ENCODE measurements at places on chromosomes 1 and 21.

DNA sequence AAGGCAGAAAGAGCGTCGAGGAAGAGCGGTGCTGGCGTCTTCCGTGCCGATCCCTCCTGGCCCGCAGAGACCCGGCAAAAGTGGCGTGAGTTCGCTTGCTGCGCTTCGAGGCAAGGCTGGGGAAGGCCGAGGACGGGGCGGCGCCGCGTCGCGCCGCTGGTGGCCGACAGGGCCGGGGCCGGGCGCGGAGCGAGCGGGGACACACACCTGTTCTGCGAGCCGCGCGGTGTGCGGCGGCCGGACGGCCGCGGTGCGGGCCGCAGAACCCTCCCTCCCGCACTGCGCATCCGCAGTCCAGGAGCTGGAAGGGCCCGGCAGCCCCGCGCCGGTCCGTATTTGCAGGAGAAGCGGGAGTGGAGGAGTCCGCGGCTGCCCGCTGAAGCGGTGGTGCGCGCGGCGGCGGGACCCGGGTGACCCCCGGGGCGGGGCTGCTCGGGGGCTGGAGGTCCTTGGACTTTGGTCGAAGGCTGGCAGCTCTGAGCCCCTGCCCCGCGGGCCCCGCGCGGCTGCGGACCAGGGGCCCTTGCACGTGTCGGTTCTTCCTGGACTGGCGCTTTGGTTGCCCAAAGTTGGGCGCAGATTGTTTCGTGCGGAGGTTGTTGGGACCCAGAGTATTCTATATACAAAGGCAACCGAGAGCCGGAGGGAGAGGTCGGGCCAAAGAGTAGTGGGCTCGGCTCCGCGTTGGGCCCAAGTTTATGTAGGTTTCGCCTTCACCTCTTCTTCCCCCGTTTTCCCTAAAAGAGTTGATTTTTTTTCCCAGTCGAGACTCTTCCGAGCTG is 2.6 kb downstream of the RNF220 start:
- peak; percentile 70 for DNase-seq

DNA sequence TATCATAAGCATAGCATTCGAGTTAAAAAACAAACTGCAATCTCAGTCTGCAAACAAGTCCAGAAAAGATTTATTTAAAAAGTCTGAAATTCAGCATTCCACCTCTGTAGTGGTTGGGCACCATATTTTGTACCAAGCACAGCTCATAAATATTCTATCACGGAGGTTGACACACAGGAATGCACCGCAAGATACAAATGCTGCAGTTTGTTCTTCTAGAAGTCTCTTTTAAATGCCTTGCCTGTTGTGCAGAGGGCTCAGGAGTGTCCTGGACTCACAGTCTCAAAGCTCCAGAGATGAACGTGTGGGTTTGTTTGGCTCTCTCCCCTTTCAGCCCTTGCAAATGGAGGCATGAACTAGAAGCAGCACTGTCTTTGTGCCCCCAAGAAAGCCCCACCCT is 212.4 kb upstream of the USP24 start:
- DNase-seq, result no peak

GRCh38 chr1:210557426-210558077 is 228.8 kb downstream of the HHAT start:
- no peak for DNase-seq

- peak; percentile 22 for DNase-seq
These were observed 21.0 kb downstream of the S100A10 start for GRCh38 chr1:151972542-151973248.

- DNase-seq, result peak; percentile 73
These were observed 69.4 kb downstream of the PLPP3 start for GRCh38 chr1:56509713-56510641.

GRCh38 chr1:93813076-93813475 is 65.9 kb downstream of the DNTTIP2 start:
- DNase-seq, result no peak

DNA sequence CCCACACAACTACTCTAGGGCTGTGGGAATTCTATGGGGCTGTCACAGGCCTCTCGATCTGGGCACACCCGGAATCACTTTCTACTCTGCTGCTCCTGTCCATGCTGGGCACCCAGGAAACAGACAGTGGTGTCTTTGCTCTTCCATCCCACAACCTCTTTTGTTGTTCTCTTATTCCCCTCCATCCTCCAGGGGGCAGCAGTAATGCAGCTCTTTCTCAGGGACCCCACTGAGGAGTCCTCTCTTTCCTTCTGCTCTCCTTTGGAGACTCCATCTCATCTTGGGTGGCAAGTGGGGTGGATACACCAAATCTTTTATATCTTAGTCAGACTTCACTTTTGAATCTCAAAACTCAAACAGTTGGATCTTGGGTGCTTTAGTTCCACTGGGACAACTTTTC is 206.3 kb downstream of the HS2ST1 start:
- DNase-seq, result no peak

- no peak for DNase-seq
These were observed 42.4 kb downstream of the CNN3 start for GRCh38 chr1:94884507-94884906.

GRCh38 chr1:8377271-8377981 is 59.5 kb downstream of the SLC45A1 start:
- DNase-seq, result no peak

DNA sequence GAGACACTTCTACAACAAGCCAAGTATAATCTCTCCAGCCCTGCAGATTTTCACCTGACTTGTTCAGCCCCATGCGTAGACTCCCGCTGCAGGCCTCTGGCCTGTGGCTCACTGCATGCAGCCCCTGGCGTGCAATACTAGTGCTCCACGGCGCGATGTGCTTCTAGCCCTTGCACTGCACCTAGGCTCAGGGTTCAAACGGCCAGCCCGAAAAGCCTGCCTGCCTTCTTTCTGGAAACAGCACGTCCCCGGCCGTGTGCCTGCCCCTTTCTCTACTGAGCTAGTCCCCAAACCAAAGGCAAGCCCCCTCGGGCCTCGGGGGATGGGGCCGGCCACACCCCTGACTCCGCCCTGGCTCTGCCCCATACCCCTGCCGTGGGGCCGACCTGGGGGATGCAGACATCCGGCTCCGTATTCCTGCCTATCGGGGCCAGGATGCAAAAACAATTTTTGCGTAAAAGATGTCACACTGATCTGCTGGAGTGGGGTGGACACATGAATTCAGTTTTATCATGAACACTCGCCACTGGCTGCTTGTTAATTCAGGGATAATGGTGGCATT is 26.3 kb upstream of the TRAPPC10 start:
- peak; percentile 65 for DNase-seq

DNA sequence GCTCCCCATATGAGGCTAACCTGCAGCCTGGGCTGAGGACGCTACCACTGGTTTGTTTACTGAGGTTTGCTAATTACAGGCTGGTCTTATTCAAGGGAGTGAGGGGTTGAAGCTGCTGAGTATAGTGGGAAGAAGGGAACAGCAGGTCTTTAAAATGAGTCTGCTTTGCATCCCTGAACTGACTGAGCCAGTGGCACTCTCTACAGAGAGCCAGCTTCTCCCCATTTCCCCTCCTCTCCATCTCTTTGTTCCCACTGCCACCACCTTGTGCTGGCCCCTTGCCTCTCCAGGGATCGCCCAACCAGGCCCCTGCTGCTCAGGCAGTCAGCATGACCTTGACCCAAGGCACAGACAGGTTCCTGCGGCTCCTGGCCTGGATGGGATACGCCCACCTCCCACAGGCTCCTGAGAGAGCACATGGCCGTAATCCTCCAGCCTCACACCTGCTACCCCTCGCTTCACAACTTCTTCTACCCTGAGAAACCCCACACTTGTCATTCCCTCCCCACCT is 45.0 kb downstream of the IER5 start:
- DNase-seq, result no peak

DNA sequence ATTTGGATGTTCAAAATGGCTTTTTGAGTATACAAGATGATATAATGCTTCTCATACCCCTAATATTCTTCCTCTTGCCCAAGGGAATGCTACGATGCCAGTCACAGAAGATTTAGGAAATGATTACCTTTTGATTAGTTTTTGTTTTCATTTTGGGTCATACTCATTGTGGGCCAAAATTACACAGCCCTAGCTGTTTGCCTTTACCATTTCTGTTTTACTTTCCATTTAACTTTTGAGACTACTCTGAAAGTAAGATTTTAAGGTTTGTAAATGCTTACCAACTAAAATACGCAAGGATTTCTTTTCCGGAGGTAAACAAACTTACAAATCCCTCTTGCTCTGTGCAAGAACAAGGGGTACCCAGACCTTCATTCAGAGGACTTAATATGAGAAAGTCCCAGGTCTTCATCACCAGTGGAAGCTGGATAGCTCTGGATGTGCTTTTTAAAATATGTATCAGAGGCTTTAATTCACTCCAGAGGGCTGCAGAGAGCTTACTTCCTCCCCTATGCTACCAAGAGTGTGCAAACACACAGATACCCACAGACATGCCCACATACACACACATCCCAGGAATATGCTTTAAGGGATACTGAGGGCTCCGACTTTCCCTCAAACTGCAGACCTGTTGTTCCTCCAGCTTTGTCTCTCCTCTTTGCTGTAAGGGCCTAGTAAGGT is 631.4 kb downstream of the SMYD3 start:
- no peak for DNase-seq

DNA sequence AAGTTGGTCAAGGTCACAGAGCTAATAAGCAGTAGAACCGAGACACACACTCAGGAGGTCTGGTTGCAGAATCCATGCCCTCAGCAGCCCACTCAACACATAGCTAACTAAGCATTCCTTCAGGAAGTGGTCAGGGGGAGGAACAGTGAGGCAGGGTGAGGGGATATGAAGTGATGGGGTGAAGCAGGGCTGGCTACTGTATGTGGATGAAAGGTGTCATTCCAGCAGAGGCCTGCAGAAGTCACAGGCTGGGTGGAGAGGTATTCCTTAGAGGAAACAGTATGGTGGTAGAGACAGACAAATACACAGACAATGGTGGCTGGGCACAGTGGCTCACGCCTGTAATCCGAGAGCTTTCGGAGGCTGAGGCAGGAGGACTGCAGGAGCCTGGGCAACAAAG is 14.1 kb downstream of the TMCO4 start:
- DNase-seq, result no peak

Measured in neural progenitor cell (in vitro differentiated cells).